ENCODE measurements at places on chromosomes 7 and 10. TPM values are rescaled to one million over a fixed set of nuclear protein-coding genes. Genes with fewer than 3 reads are reported as not detected.
A peak's percentile ranks its signal among the peaks of the same experiment; 100 is the strongest.

Gene CPXM2
- total RNA-seq, result 17.0 TPM

- no peak for DNase-seq
Observed at GRCh38 chr10:132363921-132364593, 32.1 kb downstream of the LRRC27 start.

DNA sequence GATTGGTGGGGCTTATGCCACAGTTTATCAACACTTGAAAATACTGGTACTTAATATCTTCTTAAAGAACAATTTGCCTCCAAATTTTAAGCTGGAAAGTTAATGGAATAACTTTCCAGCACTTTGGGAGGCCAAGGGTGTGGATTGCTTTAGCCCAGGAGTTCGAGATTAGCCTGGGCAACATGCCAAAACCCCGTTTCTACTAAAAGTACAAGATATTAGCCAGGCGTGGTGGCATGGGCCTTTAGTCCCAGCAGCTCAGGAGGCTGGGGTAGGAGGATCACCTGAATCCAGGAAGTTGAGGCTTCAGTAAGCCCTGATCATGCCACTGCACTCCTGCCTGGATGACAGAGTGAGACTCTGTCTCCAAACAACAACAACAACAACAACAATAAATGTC, 56.0 kb downstream of the PRF1 start:
- peak; percentile 68 for DNase-seq

GRCh38 chr10:129375912-129376311, 91.1 kb upstream of the MGMT start:
- DNase-seq, result no peak

GRCh38 chr7:67377939-67378862, 381.6 kb downstream of the TYW1 start:
- DNase-seq, result peak; percentile 54

Gene DLX6
- 0.24 TPM for total RNA-seq

Gene C10orf62
- total RNA-seq, result 0.35 TPM

Gene MKI67
- 2.7 TPM for total RNA-seq

Gene SPDYE1
- total RNA-seq, result not detected

GRCh38 chr10:11178606-11179515, 161.2 kb downstream of the CELF2 start:
- DNase-seq, result peak; percentile 37

GRCh38 chr7:149624006-149624405, 126.4 kb upstream of the ZNF746 start:
- DNase-seq, result peak; percentile 42

DNA sequence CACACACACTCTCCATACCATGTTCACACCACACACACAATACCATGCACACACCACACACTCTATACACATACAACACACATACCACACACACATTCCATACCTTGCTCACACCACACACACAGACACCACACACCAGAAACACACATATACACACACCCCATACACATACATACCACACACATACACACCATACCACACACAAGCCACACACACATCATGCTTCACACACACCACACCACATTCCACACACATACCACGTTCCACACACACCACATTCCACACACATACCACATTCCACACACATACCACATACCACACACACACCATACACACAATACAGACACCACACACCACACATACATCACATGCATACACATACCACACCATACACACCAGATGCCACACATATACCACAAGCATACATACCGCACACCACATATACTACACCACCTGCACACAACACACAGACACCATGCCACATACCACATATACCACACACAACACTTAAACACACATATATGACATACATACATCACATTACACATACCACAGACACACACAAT, 282.7 kb downstream of the POU6F2 start:
- no peak for DNase-seq

DNA sequence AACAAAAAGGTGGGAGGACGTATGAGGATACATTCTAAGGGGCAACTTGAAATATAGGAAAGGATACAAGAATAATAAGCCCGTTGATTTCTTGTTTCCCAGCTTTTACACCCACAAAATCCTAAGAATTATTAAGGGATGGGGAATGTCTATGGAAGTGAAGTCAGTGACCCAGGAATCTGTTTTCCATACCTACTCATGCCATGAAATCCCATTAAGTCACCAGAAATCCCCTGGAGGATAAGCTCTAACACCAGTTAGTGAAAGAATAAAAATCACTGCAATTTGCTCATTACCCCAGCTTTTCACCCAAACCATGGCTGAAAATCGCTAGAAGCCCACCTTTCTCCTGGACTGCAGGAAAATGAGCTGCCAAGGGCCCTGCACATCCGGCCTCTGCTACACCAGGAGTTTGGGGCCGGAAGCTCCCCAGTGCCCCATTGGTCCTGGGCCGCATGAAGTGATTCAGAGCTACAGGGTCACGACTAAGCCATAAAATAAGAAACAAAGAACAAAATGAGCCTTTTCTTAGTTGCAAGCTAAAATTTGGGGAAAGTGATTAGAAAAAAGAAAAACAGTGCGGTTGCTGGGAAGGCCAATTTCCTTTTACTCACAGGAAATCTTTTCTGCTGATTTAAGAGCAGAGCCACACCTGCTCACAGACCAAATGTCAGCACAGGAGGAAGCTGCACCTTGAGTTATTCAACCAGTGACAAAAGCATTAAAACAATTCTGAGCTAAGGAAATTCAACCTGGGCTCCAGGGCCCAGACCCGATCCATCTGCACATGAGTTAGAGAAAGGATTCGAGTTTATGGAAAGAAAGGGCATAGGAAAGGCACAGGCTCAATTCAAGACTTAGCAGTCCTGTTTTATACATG, 40.3 kb downstream of the HIPK2 start:
- DNase-seq, result peak; percentile 41

Gene CTAGE8
- total RNA-seq, result 0.24 TPM

Gene INA
- not detected for total RNA-seq

DNA sequence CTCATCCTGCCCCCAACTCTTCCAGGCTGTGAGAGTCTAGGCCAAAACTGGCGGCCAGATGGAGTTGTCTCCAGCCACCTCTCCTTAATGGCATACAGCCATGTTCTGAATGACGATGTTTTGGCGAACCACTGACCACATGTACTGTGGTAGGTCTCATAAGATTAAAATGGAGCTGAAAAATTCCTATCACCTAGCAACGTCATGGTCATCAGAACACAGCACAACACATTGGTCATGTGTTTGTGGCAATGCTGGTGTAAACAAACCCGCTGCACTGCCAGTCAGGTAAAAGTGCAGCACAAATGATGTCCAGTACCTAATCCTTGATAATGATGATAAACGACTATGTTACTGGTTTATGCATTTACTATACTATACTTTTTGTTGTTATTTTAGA, 290.0 kb upstream of the MKI67 start:
- DNase-seq, result no peak

Gene SFMBT2
- 11.4 TPM for total RNA-seq

DNA sequence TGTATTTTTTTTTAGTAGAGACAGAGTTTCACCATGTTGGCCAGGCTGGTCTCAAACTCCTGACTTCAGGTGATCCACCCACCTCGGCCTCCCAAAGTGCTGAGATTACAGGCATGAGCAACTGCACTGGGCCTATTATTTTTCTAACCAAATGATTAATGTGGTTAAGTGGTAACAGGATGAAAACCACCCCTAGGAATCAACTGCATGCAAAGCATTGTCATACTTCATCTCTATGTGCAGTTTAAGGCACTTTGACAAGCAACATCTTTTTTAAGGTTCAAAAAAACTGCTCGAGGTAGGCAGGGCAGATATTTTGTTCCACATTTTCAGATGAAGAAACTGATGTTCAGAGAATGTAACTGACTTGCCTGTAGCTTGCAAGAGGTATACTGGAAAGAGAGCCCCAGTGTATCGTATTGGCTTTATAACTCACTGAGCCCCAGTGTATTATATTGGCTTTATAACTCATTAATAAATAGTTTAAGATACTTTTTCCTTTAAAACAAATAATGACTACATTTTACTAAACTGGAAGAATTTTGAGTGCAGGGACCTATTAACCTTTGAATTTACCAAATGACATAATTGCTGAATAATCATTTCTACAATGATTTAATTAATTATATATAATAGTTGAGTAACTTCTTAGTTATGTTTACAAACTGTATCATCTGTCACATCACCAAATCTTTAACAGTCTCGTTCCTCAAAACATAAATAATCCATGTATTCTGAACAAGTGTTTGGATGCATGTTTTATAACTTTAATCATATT, 38.1 kb downstream of the RTKN2 start:
- no peak for DNase-seq

Gene TRPV5
- total RNA-seq, result not detected

DNA sequence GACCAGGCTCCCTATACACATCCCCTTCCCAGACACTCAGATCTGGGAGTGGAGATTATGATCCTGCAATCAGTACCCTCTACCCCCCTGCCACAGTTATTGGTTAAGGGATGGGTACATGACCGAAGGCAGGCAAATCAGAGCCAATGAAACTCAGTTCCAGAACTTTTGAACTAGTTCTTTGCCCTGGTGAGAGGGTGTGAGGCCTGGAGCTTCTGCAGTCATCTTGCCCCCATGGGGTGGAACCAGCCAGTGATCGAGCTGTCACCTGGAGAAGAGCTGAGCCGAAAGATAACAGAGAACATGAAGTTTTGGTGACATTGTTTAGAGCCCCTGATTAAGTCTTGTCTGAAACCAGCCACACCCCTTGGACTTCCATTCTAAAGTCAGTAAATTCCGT, 88.2 kb upstream of the DUSP5 start:
- no peak for DNase-seq

DNA sequence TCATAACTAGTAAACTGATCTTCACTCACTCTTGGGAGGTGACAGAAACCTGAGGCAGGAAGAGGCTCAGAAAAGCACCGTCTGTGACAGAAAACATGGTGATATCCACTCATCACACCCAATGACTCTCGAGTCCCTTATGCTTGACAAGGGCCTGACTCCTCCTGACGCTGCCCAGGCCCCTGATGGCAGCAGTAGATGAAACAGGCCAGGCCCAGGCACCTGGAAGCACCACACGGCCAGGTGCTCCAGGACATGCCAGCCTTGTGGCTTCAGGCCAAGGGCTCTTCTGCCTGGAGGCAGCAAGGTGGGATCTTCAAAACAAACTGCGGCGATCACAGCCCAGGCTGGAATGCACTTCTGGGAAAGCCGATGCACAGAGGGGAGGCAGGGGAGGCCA, 89.3 kb downstream of the MAD1L1 start:
- no peak for DNase-seq

Gene GNG11
- total RNA-seq, result 25.2 TPM

Gene PRSS58
- total RNA-seq, result not detected

DNA sequence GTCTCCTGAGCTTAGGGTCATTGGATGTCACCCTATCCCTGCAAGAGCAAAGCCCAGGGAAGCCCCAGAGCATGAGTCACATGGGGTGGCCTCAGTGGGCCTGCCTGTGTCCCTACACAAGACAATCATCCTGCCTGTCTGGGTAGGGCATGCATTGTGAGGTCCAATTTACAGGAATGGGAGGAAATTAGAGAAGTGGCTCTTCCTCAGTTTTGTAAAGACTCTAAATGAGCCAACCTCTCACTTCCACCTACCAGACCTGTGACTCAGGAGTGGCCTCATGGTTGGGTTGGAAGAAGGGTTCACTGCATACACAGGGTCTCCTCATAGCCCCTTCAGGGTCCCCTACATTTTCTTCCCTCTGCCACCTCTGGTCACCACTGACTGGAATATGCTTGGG, 43.6 kb upstream of the SMNDC1 start:
- DNase-seq, result no peak

DNA sequence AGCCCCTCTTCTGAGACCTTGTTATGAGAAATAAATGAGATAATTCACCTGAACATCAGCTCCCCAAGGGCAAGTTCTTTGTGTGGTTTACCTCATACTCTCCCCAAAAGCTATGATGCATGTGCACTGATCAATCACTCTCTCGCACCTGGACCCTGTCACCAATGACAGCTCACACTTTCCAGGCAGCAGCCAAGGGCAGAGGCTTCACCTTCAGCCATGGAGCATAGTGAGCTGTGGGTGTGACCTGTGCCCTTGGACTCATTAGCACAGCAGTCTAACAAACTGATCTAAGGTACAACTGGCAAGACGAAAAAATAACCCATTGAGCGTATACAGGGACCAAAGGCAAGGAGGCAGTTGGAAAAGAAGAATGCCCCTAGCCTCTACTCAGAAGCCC, 17.0 kb downstream of the PDE1C start:
- DNase-seq, result no peak

Gene COA1
- 52.7 TPM for total RNA-seq

DNA sequence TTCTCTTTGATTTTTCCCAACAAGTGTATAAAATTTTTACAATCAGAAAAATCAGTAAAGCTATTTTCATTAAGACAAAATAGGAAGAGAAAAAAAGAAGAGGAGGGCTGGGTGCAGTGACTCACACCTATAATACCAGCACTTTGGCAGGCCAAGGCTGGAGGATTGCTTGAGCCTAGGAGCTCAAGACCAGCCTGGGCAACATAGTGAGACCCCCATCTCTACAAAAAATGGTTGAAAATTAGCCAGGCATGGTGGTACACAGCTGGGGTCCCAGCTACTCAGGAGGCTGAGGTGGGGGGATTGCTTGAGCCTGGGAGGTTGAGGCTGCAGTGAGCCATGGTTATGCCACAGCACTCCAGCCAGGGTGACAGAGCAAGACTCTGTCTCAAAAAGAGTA, 172.3 kb downstream of the AKR1D1 start:
- no peak for DNase-seq

Gene CLCN1
- not detected for total RNA-seq

Gene C10orf53
- total RNA-seq, result not detected

- DNase-seq, result no peak
Observed at GRCh38 chr7:45570797-45571196, 3.4 kb upstream of the ADCY1 start.

DNA sequence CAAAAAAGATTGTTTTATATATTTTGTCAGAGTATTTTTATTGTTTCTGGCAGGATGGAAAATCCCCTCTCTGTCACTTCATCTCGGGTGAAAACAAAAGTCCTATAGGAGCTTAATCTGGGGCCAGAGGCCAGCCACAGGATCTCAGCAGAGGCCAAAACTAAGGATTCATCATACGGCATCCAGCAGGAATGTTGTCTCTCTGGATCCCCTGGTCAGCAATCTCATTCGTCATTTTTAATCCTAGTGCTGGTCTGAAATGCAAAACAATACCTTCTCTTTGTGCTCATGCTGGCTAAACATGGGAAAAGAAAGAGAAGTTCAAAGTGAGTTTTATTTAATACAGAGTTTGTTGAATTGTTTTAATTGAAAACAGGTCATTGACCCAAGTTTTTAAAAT, 482.5 kb upstream of the AUTS2 start:
- no peak for DNase-seq

- no peak for DNase-seq
Observed at GRCh38 chr7:149559711-149560110, 62.1 kb upstream of the ZNF746 start.

GRCh38 chr7:157469181-157470016, 132.6 kb downstream of the DNAJB6 start:
- DNase-seq, result no peak
